Hematopoietic multipotent progenitor cell treated with erythropoietin and hydrocortisone succinate and interleukin-3 and kit ligand, for 8 days (in vitro differentiated cells): ENCODE measurements at places on chromosomes 7 and 10.

DNA sequence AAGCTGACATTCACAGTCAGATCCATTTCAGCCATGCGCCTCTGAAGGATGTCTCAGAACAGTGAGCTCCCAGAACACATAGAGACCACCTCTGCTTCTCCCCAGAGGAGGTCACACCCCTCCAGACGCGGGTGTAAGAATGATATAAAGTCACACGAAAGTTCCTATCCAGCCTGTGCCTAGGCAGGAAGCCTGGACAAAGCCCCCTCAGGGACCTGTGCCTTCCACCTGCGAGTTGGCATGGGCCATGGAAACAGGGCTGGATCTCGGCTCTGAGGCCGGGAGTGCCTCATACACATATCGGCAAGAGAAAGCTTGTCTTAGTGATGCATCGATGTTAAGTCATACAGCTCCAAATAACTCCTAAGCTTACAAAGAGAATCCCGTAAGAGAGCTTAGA is 5.0 kb downstream of the VIPR2 start:
- DNase-seq = no peak

GRCh38 chr10:11823989-11824346 is 812 bp downstream of the PROSER2 start:
- DNase-seq = peak; percentile 9

GRCh38 chr10:78550090-78550489 is 516.4 kb downstream of the RPS24 start:
- DNase-seq = no peak

GRCh38 chr10:48475943-48476278 is 129.0 kb downstream of the ARHGAP22 start:
- no peak for DNase-seq

DNA sequence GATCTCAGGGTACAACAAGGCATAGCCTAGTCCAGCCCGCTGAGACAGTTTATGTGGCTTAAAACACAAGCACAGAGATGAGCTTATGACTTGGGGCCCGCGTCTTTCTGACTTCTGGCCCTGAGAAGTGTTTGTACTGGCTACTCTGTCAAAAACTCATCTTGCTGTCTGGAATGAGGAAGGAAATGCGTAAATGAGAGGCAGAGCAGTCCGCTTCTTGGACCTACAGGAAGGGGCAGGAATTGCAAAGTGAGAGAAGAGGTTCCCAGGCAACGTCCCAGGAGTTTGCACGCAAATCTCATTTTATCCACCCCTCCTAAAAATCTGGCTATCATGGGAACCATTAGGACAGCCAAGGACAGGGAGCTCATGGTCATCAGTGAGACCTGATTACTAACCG is 5.5 kb downstream of the ANXA11 start:
- DNase-seq = peak; percentile 14

DNA sequence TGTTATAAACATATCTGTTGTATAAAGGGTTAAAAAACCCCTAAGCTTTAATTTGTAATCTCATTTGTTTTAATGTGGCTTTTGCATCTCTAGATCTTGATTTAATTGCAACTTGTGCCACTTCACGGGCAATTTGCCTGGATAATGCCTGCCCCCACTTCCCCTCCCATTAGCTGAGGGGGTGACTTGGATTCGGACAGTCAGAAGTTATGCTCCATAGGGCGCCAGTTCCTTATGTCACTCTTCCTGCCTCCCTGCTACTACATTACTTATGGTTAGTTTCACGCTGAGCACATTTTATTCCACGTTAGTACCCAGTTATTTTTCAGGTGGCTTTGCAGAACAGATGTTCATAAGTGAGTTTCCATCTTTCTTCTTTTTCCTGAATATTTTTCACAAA is 1015.2 kb upstream of the PHF14 start:
- no peak for DNase-seq

DNA sequence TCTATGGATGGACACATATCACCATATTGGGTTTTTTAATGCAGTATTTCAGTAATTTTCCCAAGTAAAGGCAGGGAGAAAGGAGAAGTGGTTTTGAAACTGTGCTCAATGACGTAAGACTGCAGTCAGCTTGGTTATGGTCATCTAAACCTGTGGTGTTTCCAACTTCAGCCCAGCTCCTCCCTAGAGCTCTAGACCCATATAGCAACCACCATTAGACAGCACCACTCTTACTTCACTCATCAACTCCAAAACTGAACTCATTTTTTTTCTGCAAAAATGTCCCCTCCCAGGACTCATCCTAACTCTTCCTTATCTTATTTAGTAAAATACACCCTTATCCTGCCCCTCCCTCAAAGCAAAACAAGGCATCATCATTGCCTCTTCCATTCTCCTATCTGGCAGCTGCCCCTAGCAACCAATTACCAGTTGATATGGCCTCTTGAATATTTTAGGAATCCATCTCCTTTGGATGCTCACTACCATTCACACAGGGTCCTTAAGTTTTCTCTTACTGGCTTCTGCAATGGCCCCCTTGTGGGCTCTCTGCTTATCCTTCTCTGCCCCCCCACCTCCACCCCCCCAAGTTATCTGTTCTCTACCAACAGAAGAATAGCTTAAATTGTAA is 1.5 kb upstream of the RALA start:
- peak; percentile 29 for DNase-seq

- no peak for DNase-seq
These were observed 191.2 kb downstream of the SORCS1 start for GRCh38 chr10:106973288-106973687.

DNA sequence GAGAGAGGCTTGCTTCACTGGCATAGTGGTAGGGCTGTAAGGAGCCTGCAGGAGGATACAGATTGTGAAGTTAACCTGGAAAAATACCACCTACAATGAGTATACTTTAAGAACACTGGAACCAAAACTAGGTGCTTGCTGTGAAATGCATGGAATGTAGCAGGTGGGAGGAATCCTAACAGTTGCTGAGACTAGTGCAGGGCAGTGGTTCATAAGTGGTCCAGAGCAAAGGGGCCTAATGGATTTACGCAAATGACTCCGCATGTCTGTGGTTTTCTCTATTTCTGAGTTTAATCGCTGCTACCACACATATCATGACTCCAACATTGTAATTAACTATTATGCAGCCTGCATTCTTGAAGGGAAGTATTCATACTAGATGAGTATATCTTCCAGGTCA is 218.4 kb downstream of the CHRM2 start:
- no peak for DNase-seq

- no peak for DNase-seq
These were observed 61.9 kb downstream of the CACUL1 start for GRCh38 chr10:118692872-118693271.

DNA sequence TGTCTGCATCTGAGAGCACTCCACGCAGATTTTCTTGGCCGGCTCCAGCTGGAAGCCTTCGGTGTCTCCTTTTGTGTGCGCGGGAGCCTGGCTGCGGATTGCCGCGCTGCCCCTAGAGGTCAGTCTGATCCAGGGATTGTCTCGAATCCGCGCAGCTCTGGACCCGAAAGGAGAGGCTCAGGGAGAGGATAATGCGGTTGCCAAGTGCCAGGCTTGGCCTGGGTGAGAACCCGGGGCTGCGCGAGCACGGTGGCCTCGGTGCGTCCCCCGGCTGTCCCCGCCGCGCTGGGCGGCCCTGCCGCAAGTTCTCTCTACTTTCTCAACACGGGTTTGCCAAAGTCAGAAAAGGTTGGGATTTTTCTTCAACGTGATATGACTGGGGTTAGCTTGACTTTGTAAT is 140.9 kb downstream of the ADCYAP1R1 start:
- DNase-seq = peak; percentile 64

GRCh38 chr7:75662579-75663301 is 76.0 kb downstream of the HIP1 start:
- no peak for DNase-seq

- DNase-seq = no peak
These were observed 162.5 kb downstream of the MAD1L1 start for GRCh38 chr7:2070151-2070763.

DNA sequence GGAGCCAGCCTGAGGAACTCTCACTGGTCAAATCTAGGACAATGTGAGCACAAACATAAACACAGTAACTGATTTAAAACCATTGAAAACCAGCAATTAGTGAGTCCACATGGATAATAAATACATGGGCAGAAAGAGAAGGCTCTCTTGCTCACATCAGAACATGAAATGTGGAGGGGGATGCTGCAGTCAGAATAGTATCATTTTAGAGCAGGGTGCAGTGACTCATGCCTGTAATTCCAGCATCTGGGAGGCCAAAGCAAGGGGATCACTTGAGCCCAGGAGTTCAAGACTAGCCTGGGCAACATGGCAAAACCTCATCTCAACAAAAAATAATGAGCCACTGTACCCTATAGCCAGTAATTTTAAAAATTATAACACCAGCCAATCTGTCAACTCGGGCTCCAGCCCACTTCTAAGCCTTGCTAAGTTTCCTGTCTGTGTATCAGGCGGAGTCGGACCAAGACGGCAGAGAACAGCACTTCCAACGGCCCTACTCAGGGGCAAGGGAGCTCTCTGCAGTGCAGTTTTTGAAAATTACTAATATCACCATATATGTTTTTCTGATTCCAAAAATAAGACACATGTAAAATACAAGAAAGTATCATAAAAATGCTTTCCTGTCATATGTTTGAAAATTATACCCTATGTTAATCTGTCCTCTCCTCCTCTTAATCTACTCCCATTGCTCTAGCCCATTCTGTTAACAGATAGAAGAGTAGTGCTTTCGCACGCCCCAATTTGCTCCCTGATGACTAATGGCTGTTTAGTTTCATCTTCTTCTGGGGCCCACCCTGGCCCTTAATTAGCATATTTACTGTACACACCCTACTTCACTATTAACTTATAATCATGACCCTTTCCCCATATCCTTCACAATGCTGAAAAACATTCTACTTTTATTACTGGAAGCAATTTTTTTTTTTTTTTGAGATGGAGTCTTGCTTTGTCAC is 17.1 kb downstream of the URGCP start:
- peak; percentile 61 for DNase-seq

- DNase-seq = peak; percentile 11
These were observed 38.5 kb upstream of the LRRC17 start for GRCh38 chr7:102874166-102874829.

GRCh38 chr7:151735851-151736402 is 141.0 kb downstream of the PRKAG2 start:
- no peak for DNase-seq

- no peak for DNase-seq
These were observed 83.5 kb downstream of the MYL10 start for GRCh38 chr7:101545441-101546190.

GRCh38 chr7:30911561-30911969 is at the start of gene AQP1:
AQP1 (plus strand) TSS chr7:30911853; CDS start chr7:30911910, 57 bp downstream.
- DNase-seq = peak; percentile 73

GRCh38 chr7:141320287-141320686 is 230.9 kb upstream of the AGK start:
- DNase-seq = no peak

DNA sequence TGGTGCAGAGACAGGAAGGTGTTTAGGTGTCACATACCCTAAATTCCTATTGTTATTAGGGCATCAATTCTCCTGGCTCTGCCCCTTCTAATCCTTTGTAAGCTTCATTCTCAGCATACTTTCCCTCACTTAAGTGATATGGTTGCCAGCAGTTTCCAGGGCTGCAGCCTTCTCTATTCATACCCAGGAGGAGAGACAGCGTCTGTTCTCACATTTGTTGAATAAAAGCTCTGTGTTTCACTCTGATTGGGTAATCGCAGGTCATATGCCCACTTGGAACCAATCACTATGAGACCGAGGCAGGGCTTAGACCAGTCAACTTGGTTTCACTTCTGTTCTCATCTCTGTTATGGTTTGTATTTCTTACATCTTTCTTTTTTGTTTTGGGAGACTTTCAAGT is 109.6 kb upstream of the MTPN start:
- peak; percentile 3 for DNase-seq

DNA sequence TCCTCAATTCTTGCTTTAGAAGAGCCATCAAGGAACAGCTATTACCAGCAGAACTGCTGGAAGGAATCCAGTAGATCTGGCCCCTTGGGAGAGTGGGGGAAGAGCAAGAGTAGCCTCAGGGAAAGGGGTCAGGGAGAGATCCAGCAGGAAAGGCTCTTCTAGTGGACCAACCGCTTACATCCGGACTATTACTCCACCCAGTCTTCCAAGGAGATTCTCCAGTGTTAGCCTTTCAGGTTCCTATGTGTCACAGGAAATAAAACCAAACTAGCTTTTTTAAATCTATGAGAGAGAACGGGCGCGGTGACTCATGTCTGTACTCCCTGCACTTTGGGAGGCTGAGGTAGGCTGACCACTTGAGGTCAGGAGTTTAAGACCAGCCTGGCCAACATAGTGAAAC is 34.3 kb downstream of the TET1 start:
- DNase-seq = no peak

- no peak for DNase-seq
These were observed 87.2 kb downstream of the KCNMA1 start for GRCh38 chr10:77550378-77550777.

DNA sequence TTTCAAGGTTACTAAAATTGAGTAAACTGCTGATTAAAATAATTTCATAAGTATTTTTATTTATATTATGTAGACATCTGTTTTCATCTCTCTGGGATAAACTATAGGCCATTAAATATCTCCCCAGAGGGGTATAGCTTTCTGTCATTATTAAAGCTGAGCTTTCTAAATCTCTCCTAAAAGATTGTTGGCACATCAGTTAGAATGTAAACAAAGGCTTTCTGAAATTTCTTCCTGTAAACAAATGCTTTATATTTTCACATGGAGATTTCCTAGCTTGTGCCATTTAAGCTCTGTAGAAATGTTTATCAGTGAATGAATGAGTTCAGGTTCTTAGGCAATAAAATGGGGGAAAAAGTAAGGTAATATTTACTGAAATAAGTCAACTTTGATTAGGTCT is 35.7 kb downstream of the PPP1R9A start:
- no peak for DNase-seq

DNA sequence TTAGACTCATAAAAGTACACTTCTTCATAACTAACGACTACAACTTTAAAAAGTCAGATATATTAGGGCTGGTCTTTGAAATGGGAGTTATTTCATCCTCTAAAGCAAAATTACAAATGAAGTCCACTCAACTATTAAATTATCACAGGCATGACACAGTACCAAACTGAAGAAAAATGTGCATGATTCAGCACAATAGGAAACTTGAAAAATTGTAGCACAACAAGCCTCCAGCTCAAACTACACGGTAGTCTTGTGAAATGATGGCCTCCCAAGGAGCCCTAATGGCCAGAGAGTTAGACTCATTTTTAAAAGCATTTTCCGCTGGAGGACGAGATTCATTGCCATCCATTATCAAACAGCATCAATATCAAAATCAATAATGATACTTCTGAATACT is 76.4 kb downstream of the MAGI2 start:
- no peak for DNase-seq

DNA sequence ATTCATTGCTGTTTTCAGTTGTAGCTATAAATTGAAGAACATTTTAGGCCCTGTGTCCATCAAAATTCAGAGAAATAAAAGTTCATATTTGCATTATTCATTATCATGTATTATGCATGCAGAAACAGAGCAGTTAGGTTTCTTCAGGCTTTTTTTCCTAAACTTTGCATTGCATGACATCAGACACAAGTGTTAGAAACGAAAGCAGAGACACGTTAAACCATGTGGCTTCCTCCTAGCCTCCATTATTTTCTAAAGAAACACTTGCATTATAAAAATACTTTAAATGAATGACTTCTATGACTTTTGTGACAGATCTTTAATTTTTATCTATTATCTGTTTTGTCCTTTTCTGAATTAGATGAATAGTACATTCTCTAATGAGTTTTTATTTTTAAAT is 8.8 kb upstream of the EBLN1 start:
- no peak for DNase-seq

- DNase-seq = no peak
These were observed 209.3 kb upstream of the TBX20 start for GRCh38 chr7:35463176-35463700.
